ENCODE measurements at places on chromosomes 5 and 9.
A peak's percentile ranks its signal among the peaks of the same experiment; 100 is the strongest.

- DNase-seq, result no peak
Measured at GRCh38 chr5:57539281-57539701, 56.7 kb upstream of the ACTBL2 start.

- DNase-seq, result no peak
Measured at GRCh38 chr5:39712316-39713249, 287.8 kb upstream of the DAB2 start.

GRCh38 chr5:73946919-73947602 lies 321.1 kb downstream of the ARHGEF28 start:
- DNase-seq, result no peak

- no peak for DNase-seq
Measured at GRCh38 chr5:175572886-175573285, 85.0 kb upstream of the HRH2 start.

DNA sequence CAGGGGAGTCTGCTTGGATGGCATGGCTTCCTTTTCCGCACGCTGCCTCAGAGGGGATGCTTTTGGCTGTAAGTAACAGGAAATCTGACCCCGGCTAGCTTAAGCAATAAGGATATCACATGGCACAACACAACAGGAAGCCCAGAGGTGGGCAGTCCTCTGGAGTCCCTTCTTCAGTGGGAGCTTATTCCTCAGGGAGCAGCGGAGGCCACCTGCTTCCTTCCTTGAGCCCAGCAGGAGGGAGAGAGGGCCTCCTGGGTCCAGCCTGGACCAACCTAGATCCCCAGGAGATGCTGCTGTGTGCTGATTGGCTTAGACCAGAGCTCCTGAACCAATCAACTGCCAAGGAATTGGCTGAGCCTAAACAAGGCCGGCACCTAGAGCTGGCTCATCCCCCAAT lies 66.3 kb downstream of the C9orf50 start:
- DNase-seq, result peak; percentile 46

DNA sequence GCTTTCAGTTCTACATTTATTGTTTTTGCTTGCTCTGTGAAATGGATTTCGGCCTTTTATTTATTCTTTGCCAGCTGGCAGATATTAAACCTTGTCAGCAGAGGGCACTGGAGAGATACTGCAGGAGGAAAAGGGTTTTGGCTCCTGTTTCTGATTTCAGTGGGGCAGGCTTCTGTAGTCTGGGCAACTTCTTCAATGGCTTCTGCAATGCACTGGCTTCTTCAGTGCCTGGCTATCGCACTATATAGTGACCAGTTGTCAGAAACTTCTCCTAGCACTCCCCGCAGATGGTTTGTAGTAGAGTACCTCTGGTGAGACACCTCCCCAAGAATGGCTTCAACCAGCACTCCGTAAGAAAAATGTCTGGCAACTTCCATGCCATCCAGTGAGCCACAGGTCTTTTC lies 3.2 kb upstream of the NFX1 start:
- DNase-seq, result no peak

- no peak for DNase-seq
Measured at GRCh38 chr5:95417971-95418370, 26.8 kb downstream of the FAM81B start.

- no peak for DNase-seq
Measured at GRCh38 chr5:130601-131131, 38.7 kb downstream of the PLEKHG4B start.

GRCh38 chr5:38420691-38421390 lies 135.6 kb downstream of the LIFR start:
- peak; percentile 78 for DNase-seq

GRCh38 chr5:56350597-56351170 lies 117.6 kb upstream of the ANKRD55 start:
- DNase-seq, result peak; percentile 68

GRCh38 chr5:80206282-80206681 lies 49.6 kb downstream of the SERINC5 start:
- no peak for DNase-seq

DNA sequence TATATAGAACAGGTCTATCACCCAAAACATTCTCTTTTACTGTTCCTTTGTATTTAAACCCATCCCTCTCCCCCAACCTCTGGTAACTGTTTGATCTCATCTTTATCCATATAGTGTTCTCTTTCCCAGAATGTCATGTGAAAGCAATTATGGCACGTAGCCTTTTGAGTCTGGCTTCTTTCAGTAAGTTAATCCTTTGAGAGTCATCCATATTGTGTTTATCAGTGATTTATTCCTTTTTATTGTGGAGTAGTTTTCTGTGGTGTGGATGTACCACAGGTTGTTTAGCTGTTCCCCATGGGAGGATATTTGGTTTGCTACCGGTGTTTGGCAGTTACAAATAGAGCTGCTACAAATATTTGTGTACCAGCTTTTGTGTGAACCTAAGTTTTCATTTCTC lies 38.0 kb downstream of the HMGXB3 start:
- DNase-seq, result no peak

- no peak for DNase-seq
Measured at GRCh38 chr9:104876587-104876986, 51.4 kb downstream of the ABCA1 start.

GRCh38 chr9:134379831-134380365 lies 53.6 kb downstream of the RXRA start:
- DNase-seq, result no peak

DNA sequence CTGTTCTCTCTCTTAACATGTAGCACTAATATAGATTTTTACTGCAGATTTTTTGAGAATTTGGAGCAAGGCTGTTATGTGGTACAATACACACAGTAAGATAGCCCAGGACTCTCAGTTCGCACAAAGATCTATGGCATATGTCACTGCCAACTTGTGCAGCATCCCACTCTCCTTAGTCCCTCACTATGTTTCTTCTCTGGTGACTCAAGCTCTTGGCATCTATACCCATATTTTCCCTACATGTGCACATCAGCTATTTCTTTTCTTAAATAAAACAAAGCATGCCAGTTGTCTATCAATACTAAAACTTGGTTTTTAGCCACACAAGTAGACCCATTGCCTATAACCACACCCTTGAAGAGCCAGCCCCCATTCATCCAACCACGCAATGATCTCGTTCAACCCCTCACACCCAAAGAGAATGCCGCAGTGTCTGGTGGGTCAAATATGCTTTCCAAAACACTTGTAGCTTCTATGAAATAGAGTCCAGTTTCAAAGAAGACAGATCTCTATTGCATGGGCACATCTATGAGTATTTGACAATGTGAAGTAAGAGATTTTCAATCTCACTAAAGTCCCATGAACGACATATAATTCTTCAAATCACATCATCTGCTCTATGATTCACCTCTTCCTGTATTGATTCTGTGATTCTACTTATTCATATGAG lies 18.2 kb upstream of the IL7R start:
- DNase-seq, result no peak

All from sciatic nerve (tissue), 2 donors.